Stimulated activated CD4-positive, alpha-beta T cell treated with anti-CD3 and anti-CD28 coated beads, Interleukin-2, amount 100 ng/mL, for 4 hours (primary cell): ENCODE measurements at places on chromosomes 11 and 22.

- no peak for DNase-seq
Measured at GRCh38 chr11:114614127-114614720, 18.6 kb upstream of the NXPE4 start.

- no peak for DNase-seq
Measured at GRCh38 chr11:131246663-131247062, 123.8 kb upstream of the NTM start.

- no peak for DNase-seq
Measured at GRCh38 chr11:32852207-32852606, 22.5 kb downstream of the PRRG4 start.

GRCh38 chr22:35069541-35069940 is 3.6 kb downstream of the ISX start:
- DNase-seq, result no peak

DNA sequence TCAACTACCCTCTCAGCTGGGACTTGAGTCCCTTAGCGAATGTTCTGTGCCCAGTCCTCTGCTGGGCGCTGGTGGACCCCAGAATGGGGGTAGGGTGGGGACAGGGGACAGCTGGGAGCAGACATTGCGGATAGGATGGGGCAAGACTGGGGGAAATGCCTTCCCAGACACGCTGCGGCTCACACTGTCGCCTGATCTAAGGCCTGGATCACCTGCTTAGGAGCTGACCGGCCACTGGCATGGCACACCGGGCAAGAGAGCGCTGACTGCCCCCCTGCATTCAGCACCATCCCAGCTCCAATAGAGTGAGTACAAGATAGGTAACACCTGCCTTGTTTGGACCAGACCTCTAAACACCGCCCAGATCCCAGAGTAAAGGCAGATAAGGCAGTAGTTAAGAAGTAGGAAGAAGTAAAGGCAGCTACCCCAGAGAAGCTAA is 1.4 kb downstream of the ARVCF start:
- DNase-seq, result no peak

DNA sequence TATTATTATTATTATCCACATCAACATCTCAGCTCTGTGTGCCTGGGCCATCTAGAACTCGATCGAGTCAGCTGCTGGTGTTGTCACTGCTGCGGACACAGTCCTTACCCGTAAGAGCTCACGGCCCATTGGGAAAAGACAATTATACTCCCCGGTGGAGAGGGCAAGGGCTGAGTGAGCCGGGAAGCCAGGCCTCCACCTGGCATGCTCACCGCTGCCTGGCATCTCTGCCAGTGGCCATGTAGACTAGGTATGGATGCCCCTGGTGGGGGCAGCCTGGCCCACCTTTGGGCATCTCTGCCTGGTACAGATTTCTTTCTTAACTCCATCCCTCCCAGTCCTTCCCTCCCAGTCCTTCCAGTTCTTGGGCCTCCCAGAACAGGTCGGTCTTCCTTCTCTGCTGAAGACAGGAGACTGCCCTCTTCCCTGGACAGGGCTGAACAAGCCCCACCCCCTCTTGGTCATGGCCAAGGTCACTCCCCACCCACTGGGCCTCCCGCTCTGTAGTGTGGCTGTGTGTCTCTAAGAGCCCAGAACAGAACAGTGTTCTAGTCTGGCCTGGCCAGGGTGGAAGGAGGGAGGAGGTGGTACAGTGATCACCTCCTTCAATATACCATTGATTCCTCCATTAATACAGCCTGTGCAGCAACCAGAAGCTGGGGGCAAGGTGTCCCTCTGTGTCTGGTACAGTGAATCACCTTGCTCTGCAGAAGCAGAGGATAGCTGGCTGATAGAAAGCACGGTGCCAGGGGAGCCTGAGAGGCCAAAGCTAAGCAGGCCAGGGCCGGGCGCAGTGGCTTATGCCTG is 57.7 kb downstream of the FLRT1 start:
- DNase-seq, result no peak

DNA sequence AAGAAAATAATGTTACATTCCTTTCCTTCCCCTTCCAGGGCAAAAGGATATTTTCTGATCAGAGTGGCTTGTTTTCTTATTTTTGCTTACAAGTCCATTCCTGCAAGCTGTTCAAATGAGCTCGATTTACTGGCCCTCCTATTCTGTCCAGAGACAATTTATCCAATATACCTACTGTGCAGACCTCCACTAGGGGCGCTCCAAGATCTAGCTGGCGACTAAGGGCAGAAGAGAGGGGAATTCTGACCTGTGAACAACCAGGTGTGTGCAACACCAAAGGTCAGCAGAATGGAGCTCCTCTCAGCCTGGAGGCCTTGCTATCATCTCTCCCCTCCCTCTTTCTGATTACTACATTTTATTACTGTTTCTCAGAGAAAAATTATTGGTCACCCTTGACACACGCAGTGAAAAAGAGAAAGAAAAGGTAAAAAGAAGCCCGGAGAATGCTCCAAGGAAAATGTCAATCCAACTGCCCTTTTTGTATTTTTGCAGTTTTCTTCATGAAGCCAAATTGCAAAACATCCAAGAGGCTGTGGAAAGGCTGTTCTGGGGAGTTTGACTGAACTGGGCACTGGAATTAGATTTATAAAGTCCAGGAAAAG is 3.2 kb downstream of the SEZ6L start:
- no peak for DNase-seq

GRCh38 chr11:69358398-69359020 is 64.6 kb downstream of the MYEOV start:
- no peak for DNase-seq

DNA sequence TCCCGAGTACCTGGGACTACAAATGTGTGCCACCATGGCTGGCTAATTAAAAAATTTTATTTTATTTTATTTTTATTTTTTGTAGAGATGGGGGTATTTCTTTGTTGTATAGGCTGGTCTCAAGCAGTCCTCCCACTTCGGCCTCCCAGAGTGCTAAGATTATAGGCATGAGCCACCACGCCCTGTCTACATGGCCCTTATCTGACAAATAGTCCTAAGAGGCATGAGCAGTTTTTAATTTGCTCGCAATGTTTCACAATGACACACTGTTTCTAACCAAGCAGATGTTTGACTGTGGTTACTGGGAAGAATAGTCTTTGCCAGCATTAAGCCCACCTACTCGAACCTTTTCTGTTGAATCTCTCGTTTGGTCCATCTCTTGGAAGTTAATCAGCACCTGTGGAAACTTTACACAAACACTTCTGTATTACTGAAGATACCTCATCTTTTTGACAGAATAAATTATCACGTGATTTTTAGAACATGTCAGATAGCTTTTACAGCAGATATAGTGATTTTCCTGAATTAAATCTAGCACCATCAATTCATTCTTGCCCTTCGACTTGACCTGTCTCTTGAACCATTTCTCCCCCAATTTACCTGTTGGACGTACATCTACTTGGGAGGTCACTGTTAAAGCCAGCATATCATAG is 71.4 kb downstream of the MTMR3 start:
- DNase-seq, result no peak

DNA sequence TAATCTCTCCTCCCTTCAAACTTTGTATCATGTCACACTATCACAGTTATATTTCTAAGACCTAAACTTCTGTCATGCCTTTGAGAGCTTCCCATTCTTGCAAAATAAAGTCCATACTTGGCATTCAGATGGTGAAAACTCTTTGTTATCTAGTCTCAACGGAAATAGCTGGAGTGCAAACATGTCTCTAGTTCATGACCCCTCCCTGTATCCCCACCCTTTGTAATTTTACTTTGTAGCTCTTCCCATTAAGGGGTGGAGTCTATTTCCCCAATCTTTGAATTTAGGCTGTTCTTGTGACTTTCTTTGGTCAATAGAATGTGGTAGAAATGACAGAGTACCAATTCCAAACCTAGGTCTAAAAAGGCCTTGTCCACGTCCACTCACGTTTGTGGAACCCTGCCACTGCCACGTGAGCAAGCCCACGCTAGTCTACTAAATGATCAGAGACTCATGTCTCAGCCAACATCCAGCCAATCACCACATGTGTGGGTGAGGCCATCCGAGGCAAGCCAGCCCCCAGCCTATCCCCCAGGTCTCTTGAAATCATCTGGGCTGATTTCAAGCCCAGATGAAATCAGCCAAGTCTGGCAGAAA is 23.4 kb downstream of the SLN start:
- no peak for DNase-seq

DNA sequence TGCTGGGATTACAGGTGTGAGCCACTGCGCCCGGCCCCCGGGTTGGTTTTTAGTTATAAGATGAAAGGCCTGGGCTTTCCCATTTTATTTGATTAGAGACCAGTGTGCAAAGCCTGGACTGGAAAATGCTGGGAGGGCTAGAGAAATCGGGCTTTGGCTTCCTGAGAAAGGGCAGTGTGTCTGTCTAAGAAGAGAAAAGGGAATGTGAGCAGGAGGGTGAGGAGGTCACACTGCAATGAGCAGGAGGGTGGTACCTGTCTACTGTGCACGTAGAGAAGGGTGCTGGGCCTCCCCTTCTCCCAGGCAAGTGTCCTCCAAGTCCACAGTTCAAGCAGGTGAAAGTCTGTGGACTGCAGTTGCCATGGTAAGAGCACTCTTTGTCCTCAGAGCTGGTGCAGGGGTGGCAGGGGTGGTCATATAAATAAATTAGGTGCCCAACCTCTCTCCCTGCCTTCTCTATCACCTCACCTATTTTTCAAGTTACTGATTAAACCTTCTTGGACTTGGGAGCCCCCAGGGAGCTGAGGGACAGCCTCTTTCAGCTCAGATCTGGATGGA is 30.8 kb downstream of the SLC5A1 start:
- no peak for DNase-seq

GRCh38 chr11:12276356-12276755 is 101.0 kb upstream of the PARVA start:
- DNase-seq, result no peak

DNA sequence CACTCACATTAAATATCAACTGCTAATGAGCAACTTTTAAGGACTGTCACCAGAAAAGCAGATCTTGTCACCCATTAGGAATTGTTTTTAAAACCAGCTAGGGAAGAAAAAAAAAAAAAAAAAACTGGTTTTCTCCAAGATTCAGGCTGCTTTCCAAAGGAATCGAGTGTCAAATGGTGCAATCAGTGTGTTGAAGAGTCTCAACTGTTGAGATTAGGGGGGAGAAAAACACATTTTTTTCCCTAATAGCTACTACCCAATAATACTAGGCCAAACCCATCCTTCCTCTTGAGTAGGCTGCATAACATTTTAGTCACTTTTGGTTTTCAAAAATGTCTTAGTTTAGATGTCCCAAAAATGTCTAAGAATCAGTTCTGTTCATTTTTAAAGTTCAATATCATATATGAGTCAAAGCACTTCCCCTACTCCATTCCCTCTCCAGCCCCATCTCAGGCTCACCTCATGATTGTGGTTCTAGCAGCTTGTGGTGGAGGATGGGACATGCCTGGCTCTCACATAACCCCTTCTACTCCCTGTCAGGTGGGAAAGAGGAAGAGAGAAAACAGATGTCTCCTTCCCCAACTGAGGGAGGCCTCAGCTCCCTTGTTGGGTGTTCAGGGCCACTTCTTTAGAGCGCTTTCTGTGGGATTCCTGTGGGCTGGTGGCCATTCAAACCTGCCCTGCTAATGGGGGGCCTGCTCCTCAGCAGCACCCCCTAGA is 193.6 kb downstream of the CWF19L2 start:
- no peak for DNase-seq

GRCh38 chr11:85539029-85539689 is 88.0 kb downstream of the DLG2 start:
- no peak for DNase-seq

DNA sequence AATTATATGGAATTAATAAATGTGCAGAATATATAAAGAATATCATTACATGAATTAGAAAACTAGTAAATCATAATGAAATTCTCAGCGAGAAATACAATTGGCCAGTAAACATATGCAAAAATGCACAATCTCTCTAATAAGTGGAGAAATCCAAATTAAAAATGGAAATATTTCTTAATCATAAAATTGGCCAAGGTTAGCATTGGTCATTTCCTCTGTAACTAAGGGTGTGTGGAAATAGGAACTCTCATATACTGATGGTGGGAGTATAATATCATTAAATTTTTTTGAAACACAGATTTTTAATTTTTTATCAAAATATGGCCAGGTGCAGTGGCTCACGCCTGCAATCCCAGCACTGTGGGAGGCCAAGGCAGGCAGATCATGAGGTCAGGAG is 7.6 kb upstream of the ZNF74 start:
- DNase-seq, result no peak

DNA sequence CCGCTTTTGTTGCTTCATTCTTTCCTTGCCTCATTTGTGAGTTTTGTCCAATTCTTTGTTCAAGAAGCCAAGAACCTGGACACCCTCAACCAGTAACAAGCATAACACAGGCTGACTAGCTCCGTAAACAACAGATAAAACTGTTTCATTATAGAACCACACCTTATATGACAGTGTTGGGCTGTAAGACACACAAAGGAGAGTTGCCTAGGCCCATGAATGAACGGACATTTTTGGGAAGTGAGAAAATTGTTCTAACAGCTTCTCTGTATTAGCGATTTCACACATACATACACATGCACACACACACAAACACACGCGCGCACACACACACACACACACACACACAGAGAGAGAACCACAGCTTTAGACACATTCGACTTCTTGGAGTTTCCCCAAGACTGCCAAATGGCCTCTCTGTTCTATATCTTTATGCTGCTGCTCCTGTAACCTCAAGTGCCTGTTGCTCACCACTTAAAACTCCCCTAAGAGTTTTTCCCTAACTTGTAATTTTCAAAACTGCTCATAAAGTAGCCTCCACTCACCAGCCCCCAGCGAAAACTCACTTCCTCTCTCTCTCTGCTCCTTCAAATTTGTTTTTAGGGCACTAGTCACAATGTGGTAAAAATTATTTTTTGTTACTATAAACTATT is 35.9 kb downstream of the CTSC start:
- DNase-seq, result no peak

DNA sequence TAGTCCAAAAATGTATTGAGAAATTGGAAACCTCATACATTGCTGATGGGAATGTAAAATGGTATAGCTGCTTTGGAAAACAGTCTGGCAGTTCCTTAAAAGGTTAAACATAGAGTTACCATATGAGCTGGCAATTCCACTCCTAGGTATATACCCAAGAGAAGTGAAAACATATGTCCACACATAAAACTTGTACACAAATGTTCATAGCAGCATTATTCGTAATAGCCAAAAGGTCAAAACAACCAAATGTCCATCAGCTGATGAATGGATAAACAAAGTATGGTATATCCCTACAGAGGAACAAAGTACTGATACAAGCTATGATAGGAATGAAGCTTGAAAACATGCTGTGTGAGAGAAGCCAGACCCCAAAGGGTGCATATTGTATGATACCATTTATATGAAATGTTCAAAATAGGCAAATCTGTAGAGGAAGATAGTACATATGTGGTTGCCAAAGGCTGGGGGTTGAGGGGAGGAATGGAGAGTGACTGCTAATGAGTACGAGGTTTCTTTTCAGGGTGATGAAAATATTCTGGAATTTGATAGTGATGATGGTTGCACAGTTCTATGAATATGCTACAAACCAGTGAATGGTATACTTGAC is 85.8 kb downstream of the ZBTB16 start:
- no peak for DNase-seq

- DNase-seq, result no peak
Measured at GRCh38 chr11:108959874-108960273, 295.0 kb downstream of the DDX10 start.

DNA sequence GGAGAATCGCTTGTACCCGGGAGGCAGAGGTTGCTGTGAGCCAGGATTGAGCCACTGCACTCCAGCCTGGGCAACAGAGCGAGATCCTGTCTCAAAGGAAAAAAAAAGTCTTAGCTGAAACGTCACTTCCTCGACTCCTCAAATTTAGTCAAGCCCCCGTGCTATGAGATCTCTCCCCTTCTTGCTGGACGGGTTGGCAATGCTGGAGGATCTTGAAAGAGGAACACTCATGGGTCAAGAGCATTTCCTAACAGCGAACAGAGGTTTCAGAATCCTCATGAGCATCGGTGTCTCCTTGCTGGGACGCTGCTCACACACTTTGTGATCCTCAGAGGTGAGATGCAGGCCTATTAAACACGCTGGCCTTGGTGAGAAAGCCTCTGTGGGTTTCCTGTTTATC is 35.9 kb downstream of the APOL3 start:
- DNase-seq, result no peak
